ENCODE measurements at places on chromosomes 16 and 17.

GRCh38 chr16:20928774-20929411, 28.3 kb downstream of the LYRM1 start:
- H3K4me3 ChIP-seq: no peak overlapping the region
- no peak overlapping the region for H3K27ac ChIP-seq
- H3K27me3 ChIP-seq: no peaks in the 10 kb centered on the region
- H3K4me1 ChIP-seq: peaks cover 4% of the 10 kb centered on the region

GRCh38 chr17:14004927-14005620, 64.2 kb upstream of the COX10 start:
- H3K36me3 ChIP-seq: no peaks in the 10 kb centered on the region
- H3K4me1 ChIP-seq: peaks cover 10% of the 10 kb centered on the region
- DNase-seq: peak; percentile 21
- no peaks in the 10 kb centered on the region for H3K27me3 ChIP-seq

- no peak overlapping the region for H3K27ac ChIP-seq
- no peak overlapping the region for H3K4me3 ChIP-seq
- no peaks in the 10 kb centered on the region for H3K36me3 ChIP-seq
- no peaks in the 10 kb centered on the region for H3K4me1 ChIP-seq
- 0 out of 2 replicates have a peak, but pooled peaks cover under 1% of the 10 kb centered on the region for H3K27me3 ChIP-seq
Observed at GRCh38 chr16:16908077-16908476, 529.1 kb downstream of the NPIPA7 start.

- DNase-seq: no peak
- H3K4me1 ChIP-seq: no peaks in the 10 kb centered on the region
- peaks cover 41% of the 10 kb centered on the region for H3K27me3 ChIP-seq
- H3K4me3 ChIP-seq: no peak overlapping the region
Observed at GRCh38 chr16:73874324-73874723, 422.3 kb upstream of the PSMD7 start.

DNA sequence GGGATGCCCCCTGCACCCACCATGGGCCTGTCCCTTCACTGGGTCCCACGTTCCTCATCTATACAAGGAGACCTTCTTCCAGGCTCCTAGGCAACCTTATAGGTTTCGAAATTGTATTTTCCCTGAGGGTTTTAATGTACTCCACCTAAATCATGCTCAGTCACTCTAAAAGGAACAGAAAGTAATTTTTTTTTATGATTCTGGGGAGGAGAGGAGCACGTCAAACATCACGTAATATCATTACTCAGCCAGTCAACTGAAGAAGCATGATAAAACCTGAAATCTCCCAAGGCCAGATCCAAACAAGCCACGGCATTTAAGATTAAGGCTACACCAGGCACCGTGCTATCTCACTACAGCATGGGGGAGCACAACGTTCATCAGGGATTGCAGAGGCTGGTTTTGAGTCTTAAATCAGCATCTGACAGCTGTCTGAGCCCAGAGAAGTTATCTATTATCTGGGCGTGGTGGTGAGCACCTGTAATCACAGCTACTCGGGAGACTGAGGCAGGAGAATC, 3.9 kb upstream of the TMEM114 start:
- no peaks in the 10 kb centered on the region for H3K36me3 ChIP-seq
- H3K4me1 ChIP-seq: no peaks in the 10 kb centered on the region
- DNase-seq: no peak
- peaks cover 5% of the 10 kb centered on the region for H3K27me3 ChIP-seq
- H3K4me3 ChIP-seq: no peak overlapping the region
- H3K27ac ChIP-seq: no peak overlapping the region

DNA sequence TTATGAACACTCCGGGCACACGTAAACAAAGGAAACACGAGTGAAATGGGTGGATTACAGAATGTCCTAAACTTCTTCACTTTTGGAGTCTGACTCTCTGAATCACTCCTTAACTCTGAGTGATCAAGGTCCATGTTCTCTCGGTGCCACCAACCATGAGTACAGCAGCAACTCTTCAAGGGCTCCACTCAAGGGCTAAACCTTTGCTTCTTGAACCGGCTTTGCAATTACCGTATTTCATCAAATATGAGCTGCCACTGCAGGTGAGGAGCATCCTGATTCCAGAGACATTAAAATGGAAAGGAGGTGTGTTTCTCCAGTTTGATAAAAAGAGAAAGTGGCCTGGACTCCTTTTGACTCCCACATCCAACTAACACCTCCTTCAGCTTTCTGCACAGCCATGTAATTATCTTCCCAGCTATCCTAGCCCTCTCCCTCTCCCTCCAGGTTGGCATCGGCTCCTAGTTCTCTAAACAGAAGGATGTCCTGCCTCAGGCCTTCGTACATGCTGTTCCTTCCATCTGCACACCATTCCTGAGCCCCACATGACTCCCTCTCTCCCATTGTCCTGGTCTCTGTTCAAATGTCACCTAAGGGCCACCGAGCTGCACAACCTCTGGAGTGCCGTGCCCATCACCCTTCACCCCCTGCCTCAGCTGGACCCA, 61.4 kb downstream of the ZDHHC7 start:
- DNase-seq: no peak
- H3K4me3 ChIP-seq: no peak overlapping the region
- peaks cover 3% of the 10 kb centered on the region for H3K4me1 ChIP-seq
- H3K27ac ChIP-seq: no peak overlapping the region
- no peaks in the 10 kb centered on the region for H3K27me3 ChIP-seq

Measured in HCT116 (cell line).